AG08395 (cell line): ENCODE measurements at places on chromosomes 1 and 21.

- DNase-seq: no peak
Measured at GRCh38 chr1:30527511-30528140, 195.8 kb downstream of the MATN1 start.

GRCh38 chr1:190578526-190578925, 100.9 kb upstream of the BRINP3 start:
- DNase-seq: no peak

DNA sequence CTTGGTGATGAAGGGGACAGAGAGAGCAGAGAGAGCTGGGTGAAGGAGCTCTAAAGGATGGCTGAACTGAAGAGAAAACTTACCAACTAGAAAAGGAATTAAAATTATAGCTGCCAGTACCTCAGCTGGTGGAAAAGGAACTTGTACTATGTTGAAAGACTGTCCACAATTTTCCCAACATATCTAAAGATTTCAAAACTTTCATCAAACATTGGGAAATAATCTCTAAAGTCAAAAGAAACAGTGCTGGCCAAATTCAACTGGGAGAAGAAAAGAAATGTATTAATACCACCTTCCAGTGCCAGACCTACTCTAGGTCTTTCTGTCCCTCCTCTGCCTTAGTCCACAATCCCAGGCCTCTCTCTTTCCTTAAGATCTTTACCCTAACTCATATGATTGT, 6.1 kb downstream of the SMG5 start:
- no peak for DNase-seq

DNA sequence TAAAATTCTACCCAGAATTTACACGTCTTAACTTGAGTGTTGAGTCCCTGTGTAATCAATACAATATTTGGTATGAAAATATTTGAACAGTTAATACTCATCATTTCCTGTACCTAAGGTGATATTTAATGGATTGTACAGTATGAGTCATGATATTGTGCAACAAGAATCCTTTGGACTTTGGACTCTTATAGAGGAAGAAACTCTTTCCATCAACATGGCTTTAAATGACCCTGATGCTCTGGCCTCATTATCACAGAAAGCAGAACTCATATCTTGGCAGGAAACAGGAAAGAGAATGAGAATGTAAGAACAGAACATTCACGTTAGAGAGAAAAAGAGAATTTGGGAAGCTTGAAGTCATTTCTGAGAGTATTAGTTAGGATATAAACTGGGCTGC, 168.8 kb upstream of the B3GALT2 start:
- DNase-seq: no peak

DNA sequence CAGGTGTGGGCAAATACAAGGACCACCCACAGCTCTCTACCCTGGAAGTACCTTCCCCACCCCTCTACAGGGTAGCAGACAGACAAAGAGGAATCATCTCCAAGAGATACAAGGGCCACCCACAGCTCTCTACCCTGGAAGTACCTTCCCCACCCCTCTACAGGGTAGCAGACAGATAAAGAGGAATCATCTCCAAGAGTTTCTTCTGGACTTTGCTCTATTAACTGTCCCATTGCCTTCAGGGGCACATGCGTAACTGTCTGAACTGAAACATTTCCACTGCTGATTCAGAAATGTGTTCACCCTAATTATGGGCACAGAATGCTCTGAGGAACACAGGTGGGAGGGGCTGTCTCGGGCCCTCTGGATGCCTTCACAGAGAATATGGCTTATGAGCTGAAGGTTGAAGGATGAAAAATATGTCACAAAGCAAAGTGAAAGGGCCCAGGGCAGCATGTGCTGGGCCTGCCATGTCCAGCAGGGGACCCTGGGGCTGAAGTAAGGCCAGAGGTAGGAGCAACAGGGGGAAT, 43.9 kb downstream of the ZNF281 start:
- DNase-seq: no peak

GRCh38 chr1:155912056-155912536, 947 bp upstream of the RIT1 start:
- no peak for DNase-seq

DNA sequence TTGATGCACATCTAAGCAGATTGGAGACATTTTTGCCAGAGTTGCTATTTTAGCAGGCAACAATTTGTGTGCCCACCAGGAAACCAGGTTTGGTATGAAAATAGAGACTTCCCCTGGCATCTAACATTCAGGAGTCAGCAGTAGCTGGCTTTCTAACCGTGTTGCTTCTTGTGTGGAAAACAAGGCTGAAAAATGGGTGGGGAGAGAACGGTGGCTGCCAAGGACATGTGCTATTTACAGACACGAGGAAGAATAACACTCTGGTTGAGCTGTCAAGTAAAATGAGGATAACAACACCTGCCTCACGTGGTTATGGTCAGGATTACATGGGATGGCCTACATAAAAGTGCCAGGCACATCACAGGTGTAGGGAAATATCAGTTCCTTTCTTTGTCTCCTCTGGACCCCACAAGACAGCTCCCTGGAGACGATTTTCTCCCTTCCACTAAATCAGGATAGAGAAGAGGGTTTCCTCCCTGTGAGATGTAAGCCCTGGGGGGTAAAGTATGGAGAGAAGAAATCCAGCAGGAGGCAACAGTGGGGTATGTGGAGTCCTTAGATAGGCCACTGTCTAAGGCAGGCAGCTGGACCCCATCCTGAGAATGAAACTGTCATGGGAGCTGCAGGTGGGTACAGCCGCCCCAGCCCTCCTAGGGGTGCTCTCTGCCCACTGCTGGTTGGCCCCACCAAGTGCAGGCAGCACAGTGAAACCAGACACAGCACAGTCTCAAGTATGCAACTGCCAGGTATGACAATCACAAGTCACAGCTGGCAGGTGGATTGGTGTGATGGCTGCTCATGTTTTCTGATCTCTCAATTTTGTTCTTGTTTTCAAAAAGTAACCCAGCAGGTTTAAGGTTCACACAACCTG, 80.3 kb downstream of the TENT5C start:
- DNase-seq: no peak

GRCh38 chr1:80893115-80893514, 907.6 kb upstream of the ADGRL2 start:
- DNase-seq: no peak

GRCh38 chr1:40653851-40654537, 11.5 kb downstream of the RIMS3 start:
- DNase-seq: no peak

DNA sequence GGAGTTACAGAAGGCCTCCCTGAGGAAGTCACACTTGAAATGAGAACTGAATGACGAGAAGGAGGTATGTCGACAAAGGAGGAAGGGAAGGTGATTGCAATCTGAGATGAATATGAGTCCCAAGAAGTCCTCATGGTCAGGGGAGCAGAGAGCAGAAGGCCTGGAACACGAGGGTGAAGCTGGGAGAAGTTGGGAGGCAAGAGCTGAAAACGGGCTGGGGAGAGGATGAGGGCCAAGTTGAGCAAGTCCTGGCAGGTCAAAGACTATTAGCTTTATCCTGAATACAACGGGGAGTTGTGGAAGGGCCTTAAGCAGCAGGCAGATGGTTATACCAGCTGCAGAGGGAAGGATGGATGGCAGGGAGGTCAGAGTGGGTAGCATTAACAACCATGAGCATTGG, 89.5 kb downstream of the KCNJ15 start:
- DNase-seq: no peak

DNA sequence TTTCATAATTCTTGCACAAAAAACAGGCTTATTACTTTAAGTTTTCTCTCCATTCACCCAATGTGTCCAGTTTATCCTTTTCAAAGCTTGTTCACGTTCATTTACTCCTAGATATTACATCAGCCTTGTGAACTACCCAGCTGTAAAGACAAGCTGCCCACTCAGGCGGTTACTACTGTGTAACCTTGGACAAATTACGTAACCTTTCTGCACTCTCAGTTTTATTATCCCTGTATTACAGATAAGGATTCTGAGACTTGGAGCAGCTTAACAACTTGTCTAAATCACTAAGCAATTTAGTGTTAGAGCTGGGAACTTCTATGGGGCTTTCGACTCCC, 20.5 kb upstream of the LPAR3 start:
- no peak for DNase-seq

GRCh38 chr1:192161976-192162375, 3.7 kb downstream of the RGS18 start:
- no peak for DNase-seq

GRCh38 chr1:8590721-8591351, 226.6 kb downstream of the RERE start:
- peak; percentile 29 for DNase-seq

GRCh38 chr1:218525451-218526197, 180.5 kb downstream of the TGFB2 start:
- no peak for DNase-seq

GRCh38 chr1:50333595-50333974, 89.7 kb downstream of the DMRTA2 start:
- DNase-seq: peak; percentile 55

GRCh38 chr1:59605761-59606160, 209.0 kb upstream of the HOOK1 start:
- peak; percentile 23 for DNase-seq

GRCh38 chr1:19661721-19662228, 2.9 kb upstream of the HTR6 start:
- DNase-seq: peak; percentile 57

DNA sequence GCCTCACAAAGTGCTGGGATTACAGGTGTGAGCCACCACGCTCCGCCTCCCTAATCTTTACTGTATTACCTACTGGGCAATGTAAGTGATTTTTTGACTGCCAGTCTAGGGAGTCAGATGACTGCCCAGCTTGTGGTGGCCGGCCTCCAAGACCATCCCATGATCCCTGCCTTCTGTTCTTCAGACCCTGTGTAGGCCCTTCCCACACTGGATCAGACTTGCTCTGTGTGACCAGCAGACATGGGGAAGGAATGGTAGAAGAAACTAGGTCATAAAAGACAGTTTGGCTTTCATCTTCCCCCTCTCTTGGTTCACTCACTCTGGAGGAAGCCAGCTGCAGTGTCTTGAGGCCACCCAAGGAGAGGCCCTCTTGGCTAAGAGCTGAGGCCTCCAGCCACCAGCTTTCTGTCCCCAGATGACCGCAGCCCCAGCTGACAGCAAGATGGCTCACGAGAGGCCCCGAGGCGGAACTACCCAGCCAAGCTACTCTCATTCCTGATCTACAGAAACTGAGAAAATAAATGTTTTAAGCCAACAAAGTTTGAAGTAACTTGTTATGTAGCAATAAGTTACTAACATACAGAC, 14.5 kb upstream of the CBR3 start:
- DNase-seq: peak; percentile 52

DNA sequence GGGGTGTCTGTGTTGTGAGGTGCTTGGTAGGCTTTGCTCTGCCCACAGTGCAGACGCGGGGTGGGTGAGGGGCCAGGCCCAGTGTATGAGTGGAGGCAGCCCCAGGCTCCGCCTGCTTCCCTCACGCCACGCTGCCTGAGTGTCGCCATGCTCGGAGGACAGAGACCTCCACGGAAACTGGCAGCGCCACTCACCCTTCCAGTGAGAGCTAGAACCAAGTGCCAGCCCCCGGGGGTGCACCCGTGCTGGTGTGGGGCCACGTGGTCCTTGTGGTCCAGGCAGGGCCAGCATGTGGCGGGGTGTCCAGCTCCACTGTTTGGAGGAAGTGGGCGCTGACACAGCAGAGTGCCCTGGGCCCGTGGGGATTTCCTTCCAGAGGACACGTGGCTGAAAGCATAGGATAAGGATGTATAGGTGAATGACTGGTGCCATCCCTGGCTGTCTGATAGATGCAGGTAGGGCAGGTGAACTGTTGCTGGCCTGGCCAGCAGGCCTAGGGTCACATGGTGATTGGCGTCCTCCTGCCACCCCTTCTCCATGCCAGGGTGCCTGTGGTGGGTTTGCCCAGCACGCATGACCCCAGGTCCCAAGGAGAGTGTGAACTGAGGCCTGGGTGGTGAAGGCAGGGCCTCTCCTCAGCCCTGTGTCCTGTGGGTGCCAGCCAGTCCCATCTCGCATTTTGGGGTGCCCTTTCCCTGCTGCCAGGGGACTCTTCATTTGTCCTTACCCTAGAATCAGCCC, 3.8 kb downstream of the LRRC3 start:
- no peak for DNase-seq

DNA sequence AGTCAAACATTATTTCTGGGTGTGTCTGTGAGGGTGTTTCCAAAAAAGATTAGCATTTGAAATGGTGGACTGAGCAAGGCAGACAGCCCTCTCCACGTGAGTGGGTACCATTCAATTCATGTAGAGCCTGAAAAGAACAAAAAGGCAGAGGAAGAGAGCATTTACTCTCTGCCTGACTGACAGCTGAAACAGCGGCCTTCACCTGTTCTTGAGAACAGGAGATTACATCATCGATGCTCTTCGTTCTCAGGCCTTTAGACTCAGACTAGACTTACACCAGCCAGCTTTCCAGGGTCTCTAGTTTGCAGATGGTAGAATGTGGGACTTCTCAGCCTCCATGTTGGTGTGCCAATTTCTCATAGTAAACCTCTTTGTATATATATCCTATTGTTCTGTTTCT, 302.3 kb downstream of the BACH1 start:
- no peak for DNase-seq

DNA sequence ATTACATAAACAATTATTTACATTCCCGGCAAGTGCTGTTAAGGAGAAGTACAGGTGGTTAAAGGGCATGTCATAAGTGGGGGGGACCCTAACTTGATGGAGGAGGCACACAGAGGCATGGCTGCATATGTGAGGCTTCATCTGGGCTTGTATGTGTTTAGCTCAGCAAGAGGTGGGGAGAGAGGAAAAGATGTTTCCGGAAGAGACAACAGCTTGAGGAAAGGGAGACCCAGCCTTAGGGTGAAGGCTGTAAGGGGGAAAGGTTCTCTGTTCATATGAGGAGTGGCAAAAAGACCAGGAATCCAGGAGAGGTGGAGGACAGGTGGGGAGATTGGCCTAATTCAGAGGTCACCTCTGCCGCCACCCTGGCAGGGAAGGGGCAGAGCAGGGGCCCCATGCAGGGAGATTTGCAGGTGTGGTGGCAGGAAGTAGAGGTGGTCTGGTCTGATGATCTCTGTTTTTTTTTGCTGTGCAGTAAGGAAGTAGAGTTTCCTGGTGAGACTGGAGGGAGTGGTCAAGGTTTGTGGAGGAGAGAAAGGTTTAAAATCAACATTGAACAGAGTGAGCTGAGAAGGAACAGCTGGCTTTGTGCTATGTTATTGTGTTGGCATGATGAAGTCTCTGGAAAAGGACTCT, 9.0 kb downstream of the TRAF5 start:
- DNase-seq: no peak

- no peak for DNase-seq
Measured at GRCh38 chr1:157367870-157368269, 184.4 kb downstream of the FCRL5 start.

DNA sequence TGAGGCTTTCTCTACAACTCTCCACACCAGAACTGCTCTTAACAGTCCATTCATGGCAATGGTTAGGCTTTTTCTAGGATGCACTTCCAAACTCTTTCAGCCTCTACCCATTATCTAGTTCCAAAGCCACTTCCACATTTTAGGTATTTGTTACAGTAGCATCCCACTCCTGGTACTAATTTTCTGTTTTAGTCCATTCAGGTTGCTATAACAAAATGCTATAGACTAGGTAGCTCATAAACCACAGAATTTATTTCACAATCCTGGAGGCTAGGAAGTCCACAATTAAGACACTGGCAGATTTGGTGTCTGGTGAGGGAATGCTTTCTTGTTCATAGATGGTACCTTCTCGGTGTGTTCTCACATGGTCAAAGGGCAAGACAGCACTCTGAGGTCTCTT, 17.3 kb upstream of the EPS8L3 start:
- DNase-seq: no peak
